Peyer's patch (tissue), 4 donors: ENCODE measurements at places on chromosomes 7 and 10. TPM values are rescaled to one million over a fixed set of nuclear protein-coding genes. Genes with fewer than 3 reads are reported as not detected.

GRCh38 chr7:30178748-30179436 is 44.1 kb downstream of the MTURN start:
- peak; percentile 21 for DNase-seq

- no peak for DNase-seq
Observed at GRCh38 chr7:90213521-90213920, 2.0 kb downstream of the STEAP2 start.

DNA sequence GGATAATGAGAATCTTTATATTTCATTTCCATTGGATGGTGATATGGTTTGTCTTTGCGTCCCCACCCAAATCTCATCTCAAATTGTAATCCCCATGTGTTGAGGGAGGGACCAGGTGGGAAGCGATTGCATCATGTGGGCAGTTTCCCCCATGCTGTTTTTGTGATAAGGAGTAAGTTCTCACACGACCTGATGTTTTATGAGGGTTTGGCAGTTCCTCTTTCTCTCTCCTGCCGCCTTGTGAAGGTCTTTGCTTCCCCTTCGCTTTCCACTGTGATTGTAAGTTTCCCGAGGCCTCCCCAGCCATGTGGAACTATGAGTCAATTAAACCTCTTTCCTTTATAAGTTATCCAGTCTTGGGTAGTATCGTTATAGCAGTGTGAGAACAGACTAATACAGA is 59.4 kb downstream of the MTPN start:
- DNase-seq = no peak

DNA sequence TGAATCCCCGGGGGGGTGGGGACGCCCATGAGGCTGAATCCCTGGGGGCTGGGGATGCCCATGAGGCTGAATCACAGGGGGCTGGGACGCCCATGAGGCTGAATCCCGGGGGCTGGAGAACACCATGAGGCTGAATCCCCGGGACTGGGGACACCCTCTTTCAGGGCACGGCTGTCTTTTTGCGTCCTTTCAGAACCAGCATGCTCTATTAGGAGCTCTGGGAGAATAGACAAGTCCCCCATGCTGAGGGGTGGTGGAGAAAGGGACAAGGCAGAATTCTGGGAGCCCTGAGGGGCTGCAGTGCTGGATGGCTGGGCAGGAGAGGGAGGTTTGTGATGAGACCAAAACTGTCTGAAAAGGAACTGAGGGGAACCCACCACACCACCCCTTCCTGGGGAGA is 257.3 kb upstream of the TCERG1L start:
- DNase-seq = no peak

GRCh38 chr10:29415876-29416275 is 127.0 kb downstream of the LYZL1 start:
- no peak for DNase-seq

DNA sequence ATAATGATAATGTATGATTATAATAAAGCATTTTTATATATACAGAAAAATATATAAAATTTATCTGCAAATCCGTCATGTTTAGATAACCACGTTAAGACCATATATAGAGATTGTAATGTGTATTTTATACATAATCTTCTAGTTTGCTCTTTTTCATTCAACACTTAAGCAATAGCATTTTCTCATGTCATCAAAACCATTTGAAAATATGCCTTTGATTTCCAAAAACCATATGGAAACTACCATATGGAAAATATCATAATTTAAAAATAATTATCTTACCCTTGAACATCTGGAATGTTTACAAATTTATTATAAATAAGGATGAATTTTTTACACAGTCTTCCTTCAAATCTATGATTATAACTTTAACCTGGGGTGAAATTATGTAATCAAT is 250.4 kb upstream of the NPSR1 start:
- DNase-seq = no peak

GRCh38 chr7:102426268-102427018 is 6.9 kb upstream of the ORAI2 start:
- peak; percentile 87 for DNase-seq

GRCh38 chr10:17454161-17455014 is at the start of gene ST8SIA6:
TSS of gene ST8SIA6 (minus strand) at chr10:17454595. CDS start at chr10:17454255, 340 bp downstream.
- peak; percentile 56 for DNase-seq

DNA sequence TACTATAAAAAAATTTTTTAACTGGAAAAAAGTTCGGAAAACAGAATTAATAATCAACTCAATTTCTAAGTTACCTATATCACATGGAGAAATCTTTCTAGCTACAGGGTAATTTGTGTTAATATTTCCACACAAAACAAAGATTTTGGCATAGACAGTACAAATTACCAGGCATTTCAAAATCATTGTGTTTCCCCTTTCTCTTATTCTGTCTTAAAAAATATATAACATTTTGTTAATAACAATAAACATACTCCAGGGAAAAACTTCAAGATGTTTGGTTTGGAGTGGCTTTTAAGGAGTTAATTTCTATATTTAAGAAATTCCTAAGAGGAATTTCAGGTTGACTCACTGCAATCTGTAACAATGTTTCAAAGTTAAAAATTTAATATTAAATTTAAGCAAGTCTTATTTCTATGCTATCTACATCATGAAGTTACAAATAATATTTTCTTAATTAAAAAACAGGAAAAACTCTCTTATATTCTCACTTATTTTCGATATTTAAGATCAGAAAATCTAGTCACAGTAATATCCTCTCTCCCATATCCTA is 132.6 kb downstream of the NRBF2 start:
- DNase-seq = no peak

- DNase-seq = no peak
Observed at GRCh38 chr7:84822941-84823510, 363.8 kb downstream of the SEMA3D start.

NRP1 gene
- 22.4 TPM for total RNA-seq

CTNNA3 gene
- total RNA-seq = 0.47 TPM

SDK1 gene
- 80.9 TPM for total RNA-seq

PNLIPRP2 gene
- 13.0 TPM for total RNA-seq
